Nucleus accumbens (tissue), 56 donors: ENCODE measurements at places on chromosomes 5 and 9.

DNA sequence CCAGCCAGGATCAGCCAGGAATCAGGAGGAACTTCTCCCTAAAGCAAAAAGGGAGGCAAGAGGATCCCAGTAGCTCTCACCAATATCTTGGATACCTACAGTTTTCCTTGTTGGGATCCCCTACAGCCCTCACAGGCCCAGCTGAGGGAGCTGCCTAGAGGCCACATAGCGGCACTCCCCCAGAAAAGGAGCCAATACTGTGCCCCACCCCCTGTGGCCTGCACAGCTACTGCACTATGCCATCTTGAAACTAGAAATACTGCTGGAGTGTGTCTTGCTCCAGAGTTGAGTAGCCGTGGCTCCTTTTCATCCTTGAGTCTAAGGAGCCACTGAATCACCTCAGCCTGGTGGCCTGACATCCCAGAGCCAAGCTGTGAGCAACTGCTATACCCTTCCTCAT, 22.3 kb upstream of the TRPM6 start:
- DNase-seq: no peak

DNA sequence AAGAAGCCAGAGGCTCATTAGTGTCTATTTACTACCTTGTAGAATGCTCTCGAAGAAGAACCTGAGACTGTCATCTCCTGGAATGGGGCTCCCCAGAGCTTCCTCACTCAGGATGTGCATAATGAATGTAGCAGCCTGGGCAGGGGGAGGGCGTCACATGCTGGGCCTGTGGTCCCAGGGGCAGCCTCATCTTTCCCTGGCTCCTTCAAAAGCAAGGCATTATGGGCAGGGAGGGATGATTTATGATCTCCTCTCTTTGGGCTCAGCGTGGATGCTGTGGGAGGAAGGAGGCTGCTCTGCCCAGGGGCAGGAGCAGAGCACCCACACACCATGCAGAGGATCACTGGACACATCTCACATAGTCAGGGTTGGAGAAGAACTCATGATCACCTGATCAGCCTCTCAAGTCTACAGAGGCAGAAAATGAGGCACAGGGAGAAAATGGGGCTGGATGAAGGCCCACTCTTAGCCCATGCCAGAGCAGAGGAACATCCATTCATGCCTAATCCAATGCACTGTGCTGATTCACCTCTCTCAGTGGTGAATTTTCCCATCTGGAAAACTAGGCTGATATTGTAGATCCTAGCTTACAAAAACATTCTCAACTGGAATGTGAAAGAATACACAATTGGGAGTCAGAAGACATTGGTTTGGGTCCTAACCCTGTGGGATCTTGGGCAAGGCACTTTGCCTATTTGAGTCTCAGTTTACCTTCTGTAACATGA, 173.7 kb downstream of the CARTPT start:
- no peak for DNase-seq

GRCh38 chr5:73256462-73256861, 83.5 kb downstream of the TMEM174 start:
- DNase-seq: no peak

DNA sequence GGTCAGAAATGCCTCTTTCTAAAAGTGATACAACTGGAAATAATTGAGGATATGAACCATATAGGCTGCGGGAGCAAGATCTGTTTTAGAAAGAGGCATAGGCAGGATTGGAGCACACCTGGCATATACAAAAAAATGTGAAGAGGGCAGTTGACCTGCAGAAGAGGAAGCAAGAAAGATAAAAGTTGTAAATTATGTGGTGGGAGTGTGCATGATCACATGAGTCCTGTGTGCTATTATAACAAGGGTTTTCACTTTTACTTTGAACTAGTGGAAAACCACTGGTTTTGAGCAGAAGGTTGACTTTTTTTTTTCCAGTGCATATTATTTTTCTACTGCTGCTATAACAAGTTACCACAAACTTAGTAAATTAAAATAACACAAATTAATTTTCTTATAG, 489.3 kb downstream of the ANXA1 start:
- DNase-seq: no peak

GRCh38 chr5:96537386-96537785, 104.3 kb upstream of the PCSK1 start:
- no peak for DNase-seq

GRCh38 chr5:156479849-156480248, 152.9 kb downstream of the SGCD start:
- no peak for DNase-seq

DNA sequence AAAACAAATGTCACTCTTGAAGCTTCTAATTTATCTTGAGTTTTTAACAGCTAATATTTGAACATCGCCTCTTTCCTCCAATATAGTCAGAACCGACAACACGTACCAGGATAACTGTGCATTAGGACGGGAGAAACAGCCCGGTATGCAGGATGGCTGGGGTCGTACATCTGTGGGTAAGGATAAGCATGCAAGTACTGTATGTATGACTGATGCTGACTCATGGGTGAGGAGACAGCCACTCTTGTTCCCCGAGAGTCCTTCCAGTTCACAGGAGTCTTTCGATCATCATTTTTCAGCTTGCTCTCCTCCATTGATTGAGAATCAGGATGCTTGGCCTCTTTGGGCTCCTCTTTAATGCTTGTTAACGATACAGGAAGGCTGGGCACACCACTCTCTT, 102.3 kb downstream of the ZNF608 start:
- DNase-seq: no peak

GRCh38 chr9:20562051-20562450, 60.2 kb downstream of the MLLT3 start:
- no peak for DNase-seq

DNA sequence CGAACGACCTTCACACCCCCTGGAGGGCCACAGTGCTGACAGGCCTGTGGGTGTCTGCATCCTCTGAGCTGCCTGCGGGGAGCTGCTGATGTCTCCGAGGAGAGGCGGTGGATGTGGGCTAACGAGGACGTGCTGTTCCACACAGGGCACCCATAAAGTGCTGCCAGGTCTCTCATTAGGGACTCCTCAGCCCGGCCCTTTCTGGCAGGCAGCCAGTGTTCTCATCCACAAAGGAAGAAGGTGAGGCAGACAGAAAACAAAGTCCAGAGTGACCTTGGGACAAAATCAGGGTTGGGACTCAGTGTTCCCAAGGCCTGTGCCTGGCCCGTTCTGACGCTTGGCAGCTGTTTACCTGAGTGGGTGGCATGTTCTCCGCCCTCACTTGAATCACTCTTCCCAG, 29.3 kb downstream of the CARTPT start:
- no peak for DNase-seq

GRCh38 chr9:123973590-123974223, 37.9 kb upstream of the LHX2 start:
- DNase-seq: no peak

DNA sequence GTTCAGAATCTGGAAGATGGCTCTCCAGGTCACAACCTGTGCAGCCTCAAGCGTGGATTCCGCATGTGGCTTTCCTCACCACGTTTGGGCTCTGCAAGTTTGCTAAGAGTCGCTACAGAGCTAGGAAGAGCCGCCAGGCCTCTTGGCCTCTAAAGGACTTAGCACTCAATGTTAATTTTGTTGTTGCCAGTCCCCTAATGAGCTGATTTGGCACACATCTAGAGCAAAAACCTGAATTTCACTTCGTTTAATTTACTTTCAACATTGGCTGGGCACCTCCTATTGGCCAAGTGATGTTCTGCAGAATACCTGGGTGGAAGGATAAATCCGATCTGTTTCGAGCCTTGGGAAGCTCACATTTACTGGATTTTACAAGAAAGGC, 65.8 kb upstream of the UNC5A start:
- no peak for DNase-seq

- DNase-seq: no peak
These were observed 24.2 kb upstream of the MELK start for GRCh38 chr9:36548454-36548853.

GRCh38 chr5:165187815-165188214, 1682.4 kb downstream of the MAT2B start:
- no peak for DNase-seq
